Aortic smooth muscle cell (primary cell): ENCODE measurements at places on chromosomes 16 and 17. TPM values are rescaled to one million over a fixed set of nuclear protein-coding genes. Genes with fewer than 3 reads are reported as not detected.

The TERB1 gene
- total RNA-seq = 0.12 and 0.13 TPM in 2 replicates

The CA5A gene
- not detected in 2 replicates for total RNA-seq

The TMEM94 gene
- total RNA-seq = 17.8 and 21.5 TPM in 2 replicates

The KRT35 gene
- total RNA-seq = not detected in 2 replicates

The TMC8 gene
- total RNA-seq = not detected in 2 replicates

The CIBAR2 gene
- total RNA-seq = not detected in 2 replicates

The DOC2A gene
- total RNA-seq = 0.26 and 0.31 TPM in 2 replicates

The MYH11 gene
- total RNA-seq = 0.13 and 0.44 TPM in 2 replicates

The JPT1 gene
- total RNA-seq = 60.5 and 68.2 TPM in 2 replicates

The CCR7 gene
- total RNA-seq = 0.13 TPM in 1 of 2 replicates, not detected in the other

The GUCY2D gene
- total RNA-seq = not detected in 2 replicates

The CUEDC1 gene
- total RNA-seq = 11.9 and 14.4 TPM in 2 replicates

The METTL2A gene
- total RNA-seq = 22.5 and 25.0 TPM in 2 replicates
